ENCODE measurements at places on chromosomes 3 and 15.

DNA sequence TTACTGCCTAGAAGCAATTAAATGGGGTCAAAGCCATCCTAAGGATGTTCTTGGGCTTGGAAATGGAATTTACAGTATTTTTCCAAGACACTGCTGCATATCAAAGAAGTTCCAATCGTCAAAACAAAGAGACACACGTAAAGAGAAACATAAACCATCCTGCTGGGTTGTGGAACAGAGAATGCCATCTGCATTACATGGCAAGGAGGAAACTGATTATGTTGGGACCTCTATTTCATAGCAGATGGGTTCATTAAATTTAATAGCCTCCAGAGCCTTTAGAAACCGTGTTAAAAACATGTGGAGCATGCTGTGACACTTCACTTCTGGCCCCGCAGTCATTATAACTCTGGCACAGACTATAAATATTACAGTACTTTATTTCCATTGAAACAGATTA, 154.6 kb downstream of the LRTM1 start:
- no peak for DNase-seq

DNA sequence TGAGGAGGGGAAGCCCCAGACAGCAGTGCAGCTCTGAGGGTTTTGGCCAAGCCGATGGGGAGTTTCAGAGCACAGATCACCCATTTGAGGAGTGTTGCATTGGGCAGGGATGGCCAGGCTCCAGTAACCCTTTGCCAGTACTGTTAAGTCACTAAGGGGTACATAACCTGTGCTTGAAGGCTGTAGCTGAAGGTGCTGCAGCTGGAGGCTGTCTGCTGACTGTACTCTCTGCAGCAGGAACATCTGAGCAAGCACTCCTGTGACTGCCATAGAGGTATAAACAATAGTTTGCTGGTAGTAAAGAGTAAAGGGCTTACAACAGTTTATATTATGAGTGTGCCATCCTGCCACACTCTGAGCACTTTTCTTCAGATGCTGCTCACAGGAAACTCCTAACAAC, 297.8 kb downstream of the EPHA3 start:
- DNase-seq, result no peak

GRCh38 chr3:11482021-11482420, 161.7 kb downstream of the VGLL4 start:
- no peak for DNase-seq

DNA sequence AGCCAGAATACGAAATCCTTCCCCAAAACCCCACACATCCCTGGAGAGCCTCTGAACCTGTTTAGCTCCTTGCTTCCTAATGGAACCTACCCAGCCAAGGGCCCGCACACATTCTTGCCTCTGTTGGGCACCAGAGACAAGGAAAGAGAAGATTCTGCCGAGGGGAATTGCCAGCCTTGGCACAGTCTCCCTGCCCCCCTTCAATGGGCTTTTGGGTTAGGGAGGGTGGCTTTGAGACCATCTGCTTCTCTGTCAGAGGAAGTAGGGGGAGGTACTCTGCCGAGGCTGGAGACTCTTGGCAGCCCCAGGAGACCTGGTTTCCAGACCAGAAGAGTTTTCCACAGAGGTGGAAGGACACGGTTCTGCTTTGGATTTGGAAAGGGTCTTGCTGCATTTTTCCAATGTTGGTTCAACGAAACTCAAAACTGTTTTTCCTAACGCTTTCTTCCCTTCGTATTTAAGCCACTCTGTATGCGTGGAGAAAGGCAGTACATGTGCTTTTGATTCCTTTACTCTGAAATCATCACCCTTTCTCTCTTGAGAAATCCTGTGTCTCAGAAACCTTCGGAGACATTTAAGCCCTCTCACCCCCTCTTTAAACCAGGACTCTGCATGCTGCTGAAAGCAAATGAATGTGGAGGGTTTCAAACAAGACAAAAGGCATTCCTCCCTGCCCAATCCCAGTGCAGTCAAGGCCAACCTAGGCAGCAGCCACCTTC, 78.8 kb upstream of the PRR23C start:
- DNase-seq, result no peak

- no peak for DNase-seq
Observed at GRCh38 chr3:120652281-120652680, 29.8 kb downstream of the HGD start.

GRCh38 chr3:43902415-43902814, 211.7 kb downstream of the ABHD5 start:
- DNase-seq, result no peak

GRCh38 chr15:95503640-95504225, 826.8 kb upstream of the NR2F2 start:
- no peak for DNase-seq

DNA sequence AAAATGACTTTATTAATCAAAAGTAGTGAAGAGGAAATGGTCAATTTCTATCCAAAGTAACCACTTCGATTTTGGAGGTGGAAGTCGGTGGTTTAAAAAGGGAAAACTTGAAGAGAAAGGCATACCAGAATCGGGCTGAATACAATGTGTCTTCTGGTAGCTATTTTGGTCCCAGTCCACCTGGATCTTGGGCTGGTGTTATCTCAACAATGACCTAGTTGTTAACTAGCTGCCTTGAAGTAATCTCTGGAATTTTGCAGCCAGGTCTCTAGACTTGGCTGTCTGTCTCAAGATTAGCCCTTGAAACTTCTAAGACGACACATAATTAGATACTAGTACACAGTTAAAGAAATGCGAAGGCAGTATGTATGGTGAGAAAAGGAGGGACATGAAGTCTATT, 409.8 kb downstream of the GRM7 start:
- no peak for DNase-seq

DNA sequence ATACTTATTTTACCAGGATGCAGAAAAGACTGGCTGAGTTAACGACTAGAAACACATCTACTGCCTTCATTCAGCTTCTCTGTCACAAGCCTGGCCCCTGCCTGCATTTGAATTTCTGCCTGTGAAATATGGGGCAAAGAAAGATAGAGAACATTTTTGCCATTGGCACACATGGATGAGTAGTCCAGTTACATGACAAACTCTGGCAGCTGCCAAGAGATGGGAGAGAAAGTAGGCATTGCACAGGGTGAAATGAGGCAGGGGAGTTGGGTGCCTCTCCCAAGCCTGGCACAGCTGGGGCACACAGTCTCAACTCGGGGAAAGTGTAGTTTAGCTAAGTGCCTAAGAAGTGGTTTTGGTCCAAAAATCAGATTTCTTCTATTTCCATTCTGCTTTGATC, 24.0 kb downstream of the ANXA2 start:
- no peak for DNase-seq

DNA sequence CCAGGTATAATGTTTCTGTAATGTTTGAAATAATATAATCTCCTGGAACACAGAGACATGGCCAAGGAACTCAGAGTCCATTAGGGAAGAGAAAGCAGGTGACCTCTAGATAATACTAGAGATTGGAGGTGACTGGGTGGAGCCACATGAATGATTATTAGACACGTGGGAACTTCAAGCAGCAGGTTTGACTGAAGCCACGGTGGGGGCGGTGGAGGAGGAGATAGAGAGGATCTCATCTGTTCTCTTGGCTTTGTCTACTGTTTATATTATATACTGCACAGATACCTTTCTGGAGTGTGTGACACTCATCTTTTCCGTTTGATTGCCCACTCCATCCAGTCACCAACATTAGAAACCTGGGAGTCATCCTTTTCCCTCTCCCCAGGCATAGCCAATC, 33.7 kb downstream of the KIF7 start:
- DNase-seq, result no peak

DNA sequence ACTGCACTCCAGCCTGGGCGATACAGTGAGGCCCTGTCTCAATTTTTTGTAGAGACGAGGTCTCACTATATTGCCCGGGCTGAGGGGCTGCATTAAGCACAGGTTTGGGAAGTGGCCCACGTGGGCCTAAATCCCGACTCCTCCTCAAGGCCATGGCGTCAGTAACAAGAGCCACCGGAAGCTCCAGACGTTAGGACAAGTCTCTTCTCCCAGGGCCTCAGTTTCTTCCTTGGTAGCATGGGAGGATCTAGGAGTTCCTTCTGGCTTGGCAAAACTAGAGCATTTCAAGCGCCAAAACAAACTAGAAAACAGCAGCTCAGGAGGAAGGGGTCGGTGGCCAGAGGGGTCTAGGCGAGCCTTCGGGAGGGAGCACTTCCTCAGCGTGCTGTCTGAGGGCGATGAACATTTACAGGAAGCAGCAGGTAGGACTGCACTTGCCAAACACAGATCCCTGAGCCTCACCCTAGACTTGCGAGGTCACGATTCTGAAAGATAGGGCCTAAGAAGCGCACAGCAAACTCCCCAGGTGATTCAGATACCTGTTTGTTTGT, 536 bp downstream of the SNAPC5 start:
- DNase-seq, result no peak

DNA sequence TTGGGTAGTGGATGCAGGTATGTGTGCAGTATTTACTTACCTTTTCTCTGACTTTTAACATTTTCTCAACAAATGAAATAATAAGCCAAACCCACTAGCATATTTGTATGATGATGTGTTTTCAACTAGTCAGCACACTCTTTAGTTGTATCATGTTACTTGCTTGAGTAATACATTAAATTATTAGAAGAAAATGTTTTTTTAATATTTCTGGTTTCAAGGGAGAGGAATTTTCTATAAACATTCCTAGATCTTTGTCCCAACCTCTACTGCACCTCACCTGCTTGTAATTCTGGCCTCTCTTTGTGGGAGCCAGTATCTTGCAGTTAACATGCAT, 161.8 kb upstream of the CBLB start:
- DNase-seq, result no peak
